NCI-H1048 (cell line): ENCODE measurements at places on chromosomes 16 and 17.

DNA sequence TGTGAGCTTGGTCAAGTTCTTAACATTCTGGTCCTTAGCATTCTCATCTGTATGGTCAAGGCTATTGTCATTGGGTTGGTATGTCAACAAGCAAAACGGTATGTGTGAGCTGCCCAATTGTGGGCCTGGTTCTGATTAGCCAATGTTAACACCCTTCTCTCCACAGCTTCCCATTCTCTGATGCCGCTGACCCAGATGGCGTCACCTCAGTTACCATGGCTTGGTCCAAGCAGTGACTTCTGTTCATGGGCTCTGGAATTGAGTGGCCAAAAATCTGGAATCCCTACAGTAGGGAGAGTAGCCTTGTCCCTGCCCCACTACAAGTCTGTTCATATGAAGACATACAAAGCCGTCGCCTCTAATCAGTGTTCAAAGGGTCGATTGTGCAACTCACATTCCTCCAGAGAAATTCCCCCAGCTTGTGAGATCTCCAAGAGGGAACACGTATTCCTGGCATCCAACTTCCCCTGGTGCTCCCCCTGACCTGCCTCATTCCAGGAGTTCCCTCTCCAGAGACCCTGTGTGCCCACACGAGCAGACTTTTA is 15.8 kb downstream of the TMEM98 start:
- DNase-seq, result no peak

DNA sequence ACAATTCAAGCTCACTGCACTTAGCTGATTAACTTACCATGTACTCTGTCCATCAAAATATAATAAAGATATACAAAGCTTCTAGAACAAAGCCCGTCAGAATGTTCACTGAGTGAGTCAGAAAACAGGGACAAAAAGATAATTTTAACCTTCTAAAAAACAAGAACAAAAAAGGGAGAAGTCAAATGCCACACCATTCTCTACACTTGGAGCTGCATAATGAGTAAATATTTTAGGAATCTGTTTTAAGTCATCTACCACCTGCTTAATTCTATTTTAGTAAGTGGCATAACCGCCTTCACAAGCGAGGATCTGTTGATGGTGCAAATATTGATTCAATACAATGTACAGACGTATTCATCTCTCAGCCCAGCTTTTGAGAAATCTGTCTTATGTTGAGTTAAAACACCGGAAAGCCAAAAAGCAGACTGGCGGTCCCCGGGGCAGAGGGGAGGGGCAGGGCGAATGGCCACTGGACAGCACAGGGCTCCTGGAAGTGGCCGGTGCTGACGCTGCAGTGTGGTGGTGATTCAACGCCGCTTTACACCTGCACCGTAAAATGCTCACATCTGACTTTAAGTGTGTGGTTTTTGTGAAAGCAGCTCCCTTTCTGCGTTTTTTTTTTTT is 20.1 kb downstream of the RAB40B start:
- DNase-seq, result no peak

DNA sequence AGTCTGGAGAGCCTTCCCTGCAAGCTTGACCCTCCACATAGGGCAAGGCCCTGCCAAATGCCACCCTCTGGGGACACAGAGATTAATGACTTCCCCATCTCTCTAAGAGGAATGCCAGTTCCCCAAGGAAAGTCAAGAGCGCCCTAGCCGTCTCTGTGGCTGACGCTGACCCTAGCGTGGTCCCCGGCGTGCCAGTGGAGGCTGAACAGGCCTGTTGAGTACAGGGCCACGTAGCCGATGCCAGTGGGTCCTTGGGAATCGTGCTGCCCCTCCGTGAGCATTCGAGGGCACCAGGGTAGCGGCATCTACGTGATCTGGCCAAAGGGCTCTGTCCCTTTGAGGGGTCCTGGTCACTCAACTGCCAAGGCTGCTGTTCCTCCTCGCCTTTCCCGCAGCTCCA is 17.2 kb downstream of the TMEM204 start:
- no peak for DNase-seq

- no peak for DNase-seq
Observed at GRCh38 chr17:39143552-39144093, 7.8 kb downstream of the PLXDC1 start.

GRCh38 chr17:64441772-64442540 is 7.0 kb upstream of the MILR1 start:
- DNase-seq, result no peak

GRCh38 chr17:75503976-75504346 is 11.4 kb downstream of the CASKIN2 start:
- no peak for DNase-seq

DNA sequence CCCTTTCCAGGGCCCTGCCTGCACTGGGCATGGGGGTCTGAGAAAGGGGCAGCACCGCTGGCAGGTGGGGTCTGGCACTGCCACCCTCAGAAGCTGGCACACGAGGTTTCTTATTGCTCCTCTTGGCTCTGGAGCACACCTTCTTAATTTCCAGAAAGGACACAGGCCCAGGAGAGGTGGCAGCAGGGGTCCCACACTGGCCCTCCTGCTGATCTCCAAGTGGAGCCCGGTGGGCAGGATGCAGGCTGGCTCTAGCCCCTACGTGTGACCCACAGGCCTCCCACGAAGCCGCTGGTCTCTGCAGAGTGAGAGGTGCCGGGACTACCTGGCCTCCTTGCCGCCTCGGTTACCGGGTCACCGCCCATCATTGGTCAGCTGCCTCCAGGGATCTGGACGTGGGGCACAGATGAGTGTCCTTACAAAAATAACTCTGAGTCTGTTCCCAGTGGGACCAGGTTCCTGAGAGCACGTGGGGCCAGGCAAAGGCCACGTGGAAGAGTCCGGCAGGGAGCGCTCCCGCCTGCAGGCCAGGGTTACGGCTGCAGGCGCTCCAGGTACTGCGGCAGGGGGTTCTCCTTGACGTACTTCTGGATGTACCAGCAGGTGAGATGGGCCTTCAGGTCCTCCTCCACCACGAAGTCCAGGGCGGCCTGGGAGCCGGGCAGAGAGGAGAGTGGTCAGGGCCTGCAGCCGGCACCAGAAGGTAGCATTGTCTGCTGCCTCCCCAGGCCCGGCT is 10.3 kb downstream of the NATD1 start:
- DNase-seq, result no peak

DNA sequence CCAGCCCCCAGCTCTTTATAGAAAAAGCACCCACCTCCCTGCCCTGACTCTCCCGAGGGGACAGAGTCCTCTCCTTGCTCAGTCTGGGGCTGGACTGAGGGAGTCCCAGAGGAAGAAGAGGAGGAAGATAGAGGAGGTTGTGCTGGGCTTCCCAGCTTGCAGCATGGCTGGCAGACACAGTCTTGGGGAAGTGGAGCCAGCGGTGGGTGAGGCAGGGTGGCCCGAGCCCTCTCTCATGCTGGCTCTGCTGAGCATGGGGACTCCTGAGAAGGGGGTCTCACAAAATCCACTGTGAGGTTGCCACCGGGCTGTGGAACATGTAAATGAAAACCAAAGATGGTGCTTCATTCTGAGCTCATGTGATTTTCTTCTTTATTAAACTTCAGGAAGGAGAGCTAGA is 398.5 kb downstream of the SLC39A11 start:
- DNase-seq, result no peak

DNA sequence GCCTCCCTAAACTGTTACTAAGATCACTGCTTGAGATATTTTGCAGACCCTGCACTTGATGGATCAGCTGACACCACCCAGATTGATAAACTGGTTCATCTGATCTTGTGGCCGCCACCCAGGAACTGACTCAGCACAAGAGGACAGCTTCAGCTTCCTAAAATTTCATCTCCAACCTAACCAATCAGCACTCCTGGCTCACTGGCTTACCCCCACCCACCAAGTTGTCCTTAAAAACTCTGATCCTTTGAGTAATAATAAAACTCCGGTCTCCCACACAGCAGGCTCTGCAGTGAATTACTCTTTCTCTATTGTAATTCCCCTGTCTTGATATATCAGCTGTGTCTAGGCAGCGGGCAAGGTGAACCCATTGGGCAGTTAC is 174.8 kb downstream of the UTP18 start:
- DNase-seq, result no peak
